Tibial nerve (tissue), 4 donors: ENCODE measurements at places on chromosomes 12 and 14. TPM values are rescaled to one million over a fixed set of nuclear protein-coding genes. Genes with fewer than 3 reads are reported as not detected.

PMCH gene
- total RNA-seq: not detected

DNA sequence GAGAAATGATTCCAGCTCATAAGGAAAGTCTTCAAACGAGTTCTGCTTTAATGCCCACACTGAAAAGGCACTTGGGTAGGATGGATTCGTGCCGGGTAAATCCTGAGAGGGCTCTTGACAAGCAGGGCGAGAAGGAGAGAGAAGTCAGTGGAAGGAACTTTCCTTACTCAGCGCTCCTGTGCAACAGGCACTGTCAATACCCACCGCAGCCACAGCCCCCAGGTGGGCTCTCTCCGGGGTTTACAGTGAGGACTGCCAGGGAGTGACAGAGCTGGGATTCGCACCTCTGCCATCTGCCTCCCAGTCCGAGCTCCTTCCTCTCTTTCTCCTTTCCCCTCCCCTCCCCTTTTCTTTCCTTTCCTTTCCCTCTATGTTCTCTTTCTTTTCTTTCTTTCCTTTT lies 118.7 kb downstream of the BEGAIN start:
- no peak for DNase-seq

- no peak for DNase-seq
Observed at GRCh38 chr14:71488703-71489191, 443.5 kb upstream of the RGS6 start.

GRCh38 chr14:34957771-34958286 lies 25.0 kb upstream of the SRP54 start:
- no peak for DNase-seq

- peak; percentile 80 for DNase-seq
Observed at GRCh38 chr14:68510201-68511128, 282.4 kb downstream of the ZFP36L1 start.

DNA sequence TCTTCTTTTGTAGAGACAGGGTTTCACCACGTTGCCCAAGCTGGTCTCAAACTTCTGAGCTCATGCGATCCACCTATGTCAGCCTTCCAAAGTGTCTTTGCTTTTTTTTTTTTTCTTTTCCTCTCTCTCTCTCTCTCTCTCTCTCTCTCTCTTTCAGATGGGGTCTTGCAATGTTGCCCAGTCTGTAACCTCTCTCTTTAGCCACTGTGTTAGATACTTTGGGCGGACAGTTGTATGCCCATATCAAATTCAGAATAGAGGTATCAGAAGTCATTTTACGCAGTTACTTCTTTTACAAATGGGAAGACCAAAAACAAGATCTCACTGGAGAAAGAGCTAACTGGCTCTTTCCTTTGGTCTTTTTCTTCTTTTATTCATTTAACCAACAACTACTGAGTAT lies 6.7 kb downstream of the HEBP1 start:
- DNase-seq: no peak
